ENCODE measurements at places on chromosomes 1 and 21.

GRCh38 chr1:240965581-240966091 is 353.7 kb upstream of the GREM2 start:
- DNase-seq, result peak; percentile 73

DNA sequence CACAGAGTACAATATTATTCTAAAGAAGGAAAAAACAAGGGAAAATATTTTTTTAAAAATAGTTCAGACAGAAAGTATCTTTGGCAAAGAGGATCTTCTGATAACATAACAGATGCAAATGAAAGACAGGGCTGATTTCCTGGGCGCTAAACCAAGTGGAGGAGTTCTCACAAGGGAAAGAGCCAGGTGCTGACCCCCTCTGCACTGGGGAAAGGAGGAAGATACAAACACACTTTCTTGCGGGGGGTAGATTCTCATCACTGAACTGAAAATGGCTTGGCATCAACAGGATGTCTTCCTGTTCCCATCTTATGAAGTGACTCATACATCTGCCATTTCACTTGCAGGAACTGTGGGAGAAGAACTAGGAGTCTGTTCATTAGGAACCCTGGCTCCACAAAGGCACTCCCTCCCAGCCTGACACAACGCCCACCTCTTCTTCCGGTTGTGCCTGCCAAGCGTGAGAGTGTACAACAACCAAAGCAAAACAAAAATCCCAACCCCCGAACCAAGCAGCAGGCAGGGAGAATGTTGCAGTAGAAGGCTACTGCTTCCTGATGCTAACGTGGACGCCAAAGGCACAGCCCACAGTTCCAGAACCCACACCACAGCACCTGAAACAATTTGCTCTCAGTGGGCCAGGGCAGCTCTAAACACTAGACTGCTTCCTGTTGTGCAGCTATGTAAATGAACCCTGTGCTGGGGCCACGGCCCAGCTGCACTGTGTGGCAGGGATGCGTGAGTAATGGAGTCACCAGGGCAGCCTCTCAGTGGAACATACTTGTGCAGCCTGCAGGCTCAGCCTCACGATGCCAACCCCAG is 51.0 kb downstream of the GADD45A start:
- peak; percentile 60 for DNase-seq

GRCh38 chr1:109763646-109764415 is at the start of gene EPS8L3:
Gene EPS8L3 (minus strand): TSS chr1:109763923. CDS start chr1:109761749, 2,174 bp downstream.
- DNase-seq, result no peak

- no peak for DNase-seq
These were observed 21.8 kb downstream of the CYP4B1 start for GRCh38 chr1:46820560-46821060.

GRCh38 chr1:147613506-147613905 is 56.8 kb downstream of the ACP6 start:
- DNase-seq, result peak; percentile 72

DNA sequence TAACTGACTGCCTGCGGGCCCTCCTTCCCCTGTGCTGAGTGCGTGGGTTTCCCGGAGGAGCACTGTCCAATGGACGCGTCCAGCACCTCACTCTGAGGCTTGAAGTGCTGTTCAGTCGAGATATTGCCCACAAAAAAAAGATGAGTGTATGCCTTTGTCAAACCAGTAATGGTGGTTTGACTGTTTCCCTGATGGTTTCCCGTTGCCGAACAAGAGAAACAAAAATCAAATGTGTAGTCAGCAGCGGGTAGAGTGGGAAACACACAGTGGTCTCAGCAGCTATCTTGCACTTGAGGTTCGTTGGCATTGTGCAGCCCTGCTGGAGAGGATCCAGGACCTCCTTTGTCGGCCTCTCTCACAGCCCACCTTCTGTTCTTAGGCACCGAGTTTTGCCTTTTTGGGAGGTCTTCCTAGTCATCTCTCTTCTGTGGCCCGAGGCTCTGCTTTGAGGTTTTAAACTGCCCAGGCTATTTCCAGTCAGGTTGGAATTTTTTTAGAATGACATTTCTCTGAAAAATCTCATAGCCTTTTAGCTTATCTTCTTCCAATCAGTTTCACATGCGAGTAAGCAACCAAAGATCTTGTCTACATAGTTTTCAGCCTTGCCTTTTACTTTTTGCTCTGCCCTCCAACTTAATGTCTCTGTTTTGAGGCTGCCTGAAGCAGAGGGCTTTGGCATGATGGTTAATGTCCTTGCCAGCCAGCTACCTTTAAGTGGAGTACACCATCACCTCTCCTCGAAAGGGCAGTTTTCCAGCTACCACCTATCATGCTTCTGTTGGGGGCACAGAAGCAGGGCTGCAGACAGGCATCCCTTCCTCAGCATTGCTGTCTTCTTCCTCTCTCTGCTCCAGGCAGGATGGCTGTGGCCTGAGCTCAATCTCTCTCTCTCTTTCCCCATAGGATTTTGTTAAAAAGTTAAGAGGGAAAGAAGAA is 132.3 kb downstream of the URB2 start:
- DNase-seq, result no peak

GRCh38 chr1:103337779-103338178 is 187.7 kb upstream of the RNPC3 start:
- DNase-seq, result no peak

DNA sequence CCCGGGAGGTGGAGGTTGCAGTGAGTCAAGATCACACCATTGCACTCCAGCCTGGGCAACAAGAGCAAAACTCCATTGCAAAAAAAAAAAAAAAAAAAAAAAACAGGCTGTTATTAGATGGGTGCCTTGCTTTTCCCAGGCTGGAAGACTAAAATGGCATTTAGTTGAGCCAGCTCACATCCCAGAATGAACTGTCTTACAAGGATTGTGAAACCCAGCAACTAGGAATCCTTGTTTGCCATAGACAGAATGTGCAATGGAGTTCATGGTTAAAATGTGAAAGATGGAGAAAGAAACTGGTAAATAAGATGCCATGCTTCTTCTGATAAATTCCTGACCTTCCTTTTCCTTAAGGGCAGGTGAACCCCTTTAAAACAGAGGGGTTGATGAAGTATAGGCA is 215.8 kb upstream of the GREM2 start:
- no peak for DNase-seq
